ENCODE measurements at places on chromosomes 2 and 18. TPM values are rescaled to one million over a fixed set of nuclear protein-coding genes. Genes with fewer than 3 reads are reported as not detected.

The FBLN7 gene
- 11.5 TPM for total RNA-seq

The SCN9A gene
- 4.9 TPM for total RNA-seq

The OR6B2 gene
- total RNA-seq = not detected

The CNDP1 gene
- total RNA-seq = 9.8 TPM

The ALPP gene
- not detected for total RNA-seq

The APOB gene
- not detected for total RNA-seq

The SNTG2 gene
- 11.8 TPM for total RNA-seq

The LRP1B gene
- 8.8 TPM for total RNA-seq

The SCN3A gene
- total RNA-seq = 2.0 TPM

The CCNYL1 gene
- 7.1 TPM for total RNA-seq

The CD28 gene
- total RNA-seq = 2.7 TPM

The NCKAP5 gene
- 8.8 TPM for total RNA-seq

The GNAL gene
- total RNA-seq = 23.3 TPM

The IL18RAP gene
- total RNA-seq = 5.9 TPM

The RGPD4 gene
- not detected for total RNA-seq

The WDR43 gene
- total RNA-seq = 56.7 TPM

The MOGAT1 gene
- total RNA-seq = not detected

The HOXD10 gene
- 19.6 TPM for total RNA-seq

The PIEZO2 gene
- total RNA-seq = 5.9 TPM

The NEUROD1 gene
- total RNA-seq = not detected

The RAB11FIP5 gene
- total RNA-seq = 33.1 TPM

The EIF2B4 gene
- total RNA-seq = 37.1 TPM

The TUBA4B gene
- total RNA-seq = not detected

The PCARE gene
- total RNA-seq = not detected

The STPG4 gene
- 2.9 TPM for total RNA-seq

The SLC40A1 gene
- total RNA-seq = 53.3 TPM

The CACNB4 gene
- 4.9 TPM for total RNA-seq

The LCT gene
- total RNA-seq = not detected

Measured in vagina (tissue), 2 donors.